ENCODE measurements at places on chromosomes 3 and 15.

- no peak for DNase-seq
Measured at GRCh38 chr15:40044717-40045571, 6.0 kb upstream of the SRP14 start.

GRCh38 chr3:141710888-141711616 lies 27.0 kb upstream of the RNF7 start:
- DNase-seq: no peak

DNA sequence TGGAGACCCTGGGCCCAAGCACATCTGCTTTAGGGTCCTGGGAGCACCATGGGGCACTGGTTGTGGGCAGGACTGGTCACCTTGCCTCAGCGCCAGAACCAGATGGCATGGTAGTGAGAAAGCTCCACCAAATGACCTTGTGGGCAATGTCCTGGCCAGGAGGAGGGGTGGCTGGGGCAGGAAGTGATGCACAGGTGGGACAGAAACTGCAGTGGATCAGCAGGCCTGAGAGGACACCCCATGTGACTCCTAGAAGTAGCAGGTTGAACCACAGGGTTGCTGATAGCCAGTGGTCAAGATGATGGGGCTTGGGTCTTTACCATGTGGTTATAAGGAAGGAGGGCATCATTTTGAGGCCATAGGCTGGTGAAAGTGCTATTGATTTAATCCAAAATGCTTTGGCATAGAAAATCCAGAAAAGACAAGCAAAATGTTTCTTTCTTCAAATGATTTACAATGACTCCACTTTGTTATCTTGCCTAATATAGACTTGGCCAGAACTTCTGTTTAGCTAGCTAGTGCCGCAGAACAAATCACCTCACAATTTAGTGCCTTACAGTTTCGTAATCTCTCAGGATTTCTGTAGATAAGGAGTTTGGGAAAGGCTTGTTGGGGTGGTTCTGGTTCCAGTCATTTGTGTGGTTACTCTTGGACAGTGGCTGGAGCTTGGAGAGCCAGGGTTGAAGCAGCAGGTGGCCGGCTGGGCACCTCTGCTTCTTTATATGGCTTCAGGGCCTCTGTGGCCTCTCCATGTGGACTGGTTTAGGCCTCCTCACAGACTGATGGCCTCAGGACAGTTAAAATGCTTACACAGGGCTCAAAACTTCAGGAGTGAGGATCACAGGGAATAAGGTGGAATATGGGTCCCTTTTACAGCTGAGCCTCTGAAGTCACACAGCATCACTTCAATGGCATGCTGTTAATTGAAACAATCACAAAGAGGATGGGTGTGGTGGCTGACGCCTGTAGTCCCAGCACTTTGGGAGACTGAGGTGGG lies 27.5 kb downstream of the TMEM158 start:
- DNase-seq: no peak

GRCh38 chr3:183487016-183487415 lies 58.6 kb upstream of the MCF2L2 start:
- no peak for DNase-seq

- DNase-seq: peak; percentile 73
Measured at GRCh38 chr3:136818769-136819391, at the start of gene SLC35G2. Gene SLC35G2 (plus strand): TSS chr3:136819126. CDS start chr3:136854461, 35,335 bp downstream.
